Neural crest cell (in vitro differentiated cells): ENCODE measurements at places on chromosomes 4 and X. TPM values are rescaled to one million over a fixed set of nuclear protein-coding genes. Genes with fewer than 3 reads are reported as not detected.

- no peak for DNase-seq
These were observed 195.4 kb downstream of the AFAP1 start for GRCh38 chr4:7744142-7744804.

DNA sequence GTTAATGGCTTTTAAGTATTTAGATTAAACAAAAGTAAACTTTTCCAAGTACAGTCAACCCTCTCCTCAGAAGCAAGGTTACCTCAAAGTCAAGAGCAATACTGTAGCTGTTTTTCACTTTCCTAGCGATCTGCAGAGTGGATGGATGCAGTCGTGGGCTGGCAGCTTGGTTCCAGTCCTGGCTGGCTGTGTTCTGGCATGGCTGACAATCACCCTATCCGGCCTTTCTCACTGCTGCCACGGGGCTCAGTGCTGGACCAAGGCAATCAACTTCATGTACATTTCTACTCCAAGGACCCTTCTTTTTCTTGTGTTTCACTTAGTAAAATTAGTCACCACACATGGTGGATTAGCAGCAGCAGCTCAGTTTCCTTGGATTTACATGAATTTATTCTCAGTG, 208.3 kb downstream of the GABRB1 start:
- DNase-seq: no peak

DNA sequence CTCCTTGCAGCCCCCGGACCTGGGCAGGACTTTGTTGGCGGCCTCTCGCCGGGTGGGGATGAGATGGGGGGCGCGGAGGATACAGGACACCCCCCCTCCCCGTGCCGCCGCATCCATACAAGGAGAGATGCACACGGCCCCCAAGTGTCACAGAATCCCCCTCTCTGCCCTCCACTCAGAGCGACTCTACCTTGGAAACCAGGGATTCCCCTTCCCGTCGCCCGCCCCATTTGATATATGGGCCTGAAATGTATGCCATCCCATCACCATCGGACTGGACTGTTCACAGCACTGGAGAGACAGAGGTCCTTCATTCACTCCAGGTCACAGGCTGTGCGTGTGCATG, 426 bp downstream of the PORCN start:
- DNase-seq: no peak

GRCh38 chr4:78395642-78396041, 155.9 kb upstream of the ANXA3 start:
- DNase-seq: no peak

GRCh38 chr4:121243485-121243884, 79.4 kb upstream of the TNIP3 start:
- DNase-seq: no peak

DNA sequence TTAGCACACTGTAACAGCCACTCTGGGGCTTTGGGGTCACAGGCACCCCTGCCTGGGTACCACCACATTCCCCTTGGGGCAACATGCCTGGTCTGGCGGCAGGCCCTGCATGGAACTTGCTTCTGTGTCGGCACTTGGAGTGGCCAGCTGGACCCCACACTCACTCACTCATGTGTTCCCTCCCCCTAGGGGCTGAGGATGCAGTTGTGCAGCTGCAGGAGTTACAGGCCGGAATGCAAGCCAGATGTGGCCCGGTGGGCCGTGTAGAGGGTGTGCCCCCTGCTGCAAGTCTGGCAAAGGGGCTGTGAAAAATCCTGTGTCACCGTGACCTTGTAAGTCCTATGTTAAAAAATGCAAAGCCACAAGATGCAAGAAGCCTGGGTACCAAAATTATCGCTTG, 34.2 kb downstream of the ATXN3L start:
- DNase-seq: no peak

DNA sequence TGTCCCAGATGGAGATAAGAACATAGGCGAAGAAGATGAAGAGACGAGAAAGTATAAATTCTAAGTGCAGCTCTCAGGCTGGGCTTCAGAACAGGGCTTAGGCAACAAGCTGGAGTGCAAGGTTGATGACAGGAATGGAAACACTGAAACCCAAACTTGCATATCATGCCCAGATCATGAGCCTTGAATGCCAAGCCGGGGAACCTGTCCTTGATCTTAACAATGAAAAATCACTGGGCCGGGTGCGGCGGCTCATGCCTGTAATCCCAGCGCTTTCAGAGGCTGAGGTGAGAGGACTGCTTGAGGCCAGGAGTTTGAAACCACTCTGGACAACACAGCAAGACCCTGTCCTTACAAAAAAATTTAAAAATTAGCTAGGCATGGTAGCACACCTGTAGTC, 17.2 kb downstream of the AFAP1 start:
- no peak for DNase-seq

DNA sequence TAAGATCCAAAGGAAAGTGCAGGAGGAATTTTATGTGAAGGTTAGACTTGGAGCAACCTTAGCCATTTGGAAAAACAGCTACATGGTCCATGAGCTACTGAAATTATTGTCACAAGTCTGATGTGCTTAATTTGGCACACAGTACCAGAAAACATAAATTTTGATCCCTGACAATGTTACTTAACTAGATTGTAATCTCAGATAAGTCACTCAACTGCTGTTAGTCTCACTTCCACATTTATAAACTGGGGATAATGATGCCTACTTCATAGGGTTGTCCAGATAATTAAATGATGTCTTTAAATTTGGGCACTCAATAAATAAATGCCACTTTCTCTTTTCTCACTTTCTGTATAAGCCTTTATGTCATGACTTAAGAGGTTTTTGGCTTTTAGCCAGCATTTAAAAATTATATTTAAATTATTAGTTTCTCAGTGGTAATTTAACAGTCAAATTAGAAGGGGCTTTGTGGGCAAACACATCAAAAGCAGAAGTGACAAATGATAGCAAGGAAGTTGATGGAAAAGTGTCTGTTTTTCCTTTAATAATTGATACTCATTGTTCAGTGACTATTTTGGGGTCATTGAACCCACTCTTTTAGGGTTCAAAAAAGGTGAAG, 58.3 kb downstream of the PAQR3 start:
- DNase-seq: no peak

SORCS2 gene
- 1.1 and 1.2 TPM in 2 replicates for total RNA-seq

PASD1 gene
- not detected in 2 replicates for total RNA-seq

SCML2 gene
- total RNA-seq: 13.6 and 14.2 TPM in 2 replicates

PPP4R3C gene
- total RNA-seq: not detected in 2 replicates

GPR119 gene
- not detected in 2 replicates for total RNA-seq

CYTL1 gene
- total RNA-seq: 13.2 and 13.5 TPM in 2 replicates

MAGEA8 gene
- not detected in 2 replicates for total RNA-seq

NPY1R gene
- total RNA-seq: 0.41 and 0.49 TPM in 2 replicates

MAGEA1 gene
- total RNA-seq: not detected in 2 replicates

ACOX3 gene
- 16.6 and 24.6 TPM in 2 replicates for total RNA-seq
